ENCODE measurements at places on chromosomes 1 and 21. TPM values are rescaled to one million over a fixed set of nuclear protein-coding genes. Genes with fewer than 3 reads are reported as not detected.

Gene TSPAN2
- total RNA-seq, result 0.32 TPM

Gene SPRR2D
- total RNA-seq, result 8.7 TPM

Gene SLC45A1
- 0.42 TPM for total RNA-seq

Gene CD1B
- not detected for total RNA-seq

Gene KRTAP20-4
- not detected for total RNA-seq

Gene MIXL1
- total RNA-seq, result not detected

Gene RGS4
- total RNA-seq, result 0.31 TPM

All from foreskin keratinocyte (primary cell).